ENCODE measurements at places on chromosomes 1 and 21.
A peak's percentile ranks its signal among the peaks of the same experiment; 100 is the strongest.

- DNase-seq = no peak
Measured at GRCh38 chr1:213057264-213058059, 6.4 kb downstream of the RPS6KC1 start.

GRCh38 chr1:79792219-79792930 lies 785.8 kb upstream of the ADGRL4 start:
- no peak for DNase-seq

DNA sequence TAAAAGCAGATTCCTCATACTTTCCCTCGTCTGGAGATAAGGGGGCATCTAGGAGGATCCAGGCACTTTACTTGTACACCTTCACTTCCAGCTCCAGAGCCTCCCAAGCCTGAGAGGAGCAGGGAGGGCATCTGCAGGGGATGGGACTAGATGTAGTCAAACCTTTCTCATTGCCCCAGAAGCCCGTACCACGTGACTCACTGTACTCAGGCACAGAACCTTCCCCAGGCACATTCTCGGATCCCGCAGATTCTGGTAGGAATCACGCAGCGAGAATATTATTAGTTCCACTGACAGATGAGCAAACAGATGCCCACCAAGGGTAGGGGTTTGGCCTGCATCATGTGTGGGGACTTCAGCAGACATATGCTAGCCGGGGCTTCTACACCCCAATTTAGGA lies 25.2 kb upstream of the TNR start:
- DNase-seq = no peak

DNA sequence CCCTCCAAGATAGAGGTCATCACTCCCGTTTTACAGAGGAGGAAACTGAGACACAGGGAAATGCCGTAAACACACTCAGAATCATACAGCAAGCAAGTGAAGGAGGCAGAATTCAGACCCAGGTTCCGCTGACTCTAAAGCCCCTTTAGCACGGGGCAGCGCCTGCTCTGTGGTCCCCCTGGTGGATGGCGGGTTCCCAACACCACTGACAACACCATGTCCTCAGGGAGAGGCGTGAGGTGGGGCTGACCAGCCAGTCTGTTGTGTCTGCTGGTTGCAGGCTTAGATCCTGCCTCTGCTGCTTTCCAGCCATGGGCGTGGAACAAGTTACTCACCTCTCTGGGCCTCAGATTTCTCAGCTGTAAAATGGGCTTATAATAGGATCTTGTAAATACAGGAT lies 617.3 kb downstream of the MATN1 start:
- no peak for DNase-seq

GRCh38 chr1:176880955-176881595 lies 283.4 kb downstream of the ASTN1 start:
- no peak for DNase-seq

DNA sequence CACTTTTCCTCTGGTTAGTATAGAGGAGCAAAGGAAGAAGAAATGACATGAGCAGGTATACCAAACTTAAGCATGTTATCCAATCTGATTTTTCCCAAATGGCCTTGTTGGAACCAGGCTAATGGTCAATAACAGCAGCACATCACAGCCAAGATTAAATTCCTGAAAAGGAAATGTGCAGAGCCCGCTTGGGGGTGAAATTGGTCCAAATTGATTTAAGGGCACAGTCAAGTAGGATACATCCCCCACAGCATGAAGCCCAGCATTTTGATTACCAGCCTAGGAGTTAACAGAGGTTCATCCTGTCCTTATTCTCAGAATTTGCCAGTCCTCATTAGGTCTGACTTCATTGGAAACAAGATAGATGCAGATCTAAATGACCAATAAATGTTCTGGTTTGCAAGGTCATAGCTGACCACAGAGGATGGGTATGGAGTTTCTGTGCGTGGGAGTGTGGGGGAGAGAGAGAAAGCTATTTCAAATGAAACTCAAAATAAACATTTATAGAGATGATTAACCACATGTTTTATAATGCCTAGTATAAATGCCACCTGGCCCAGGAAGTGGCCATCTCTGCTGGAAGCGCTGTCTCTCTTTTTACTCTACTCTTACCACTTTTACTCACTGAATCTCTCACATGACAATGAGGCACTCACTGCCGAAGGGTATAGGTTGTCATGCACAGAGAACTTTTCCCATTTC lies 38.7 kb downstream of the RGS5 start:
- DNase-seq = no peak

GRCh38 chr1:214022229-214022791 lies 34.5 kb downstream of the PROX1 start:
- no peak for DNase-seq

DNA sequence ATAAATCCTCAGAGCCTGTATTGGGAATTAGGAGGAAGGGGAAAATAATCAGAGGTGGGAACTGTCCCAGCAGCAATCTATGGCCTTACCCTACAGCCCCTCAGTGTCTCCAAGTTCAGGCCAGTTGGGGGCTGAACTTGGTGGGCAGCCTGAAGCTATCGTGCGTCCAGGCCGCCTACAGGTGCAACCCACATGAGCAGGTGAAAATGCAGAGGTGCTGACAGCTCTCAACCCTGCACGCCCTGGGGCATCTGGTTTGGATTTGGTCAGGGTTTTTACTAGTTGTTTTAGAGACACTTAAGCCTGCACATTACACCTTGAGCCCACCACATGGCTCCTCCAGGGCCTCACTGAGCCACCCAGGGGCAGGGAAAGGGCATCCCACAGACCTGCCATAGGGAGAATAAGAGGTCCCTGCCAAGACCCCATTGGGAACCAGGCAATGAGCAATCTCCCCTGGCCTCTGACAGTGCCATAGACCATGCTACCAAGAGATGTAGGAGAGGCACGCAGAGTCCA lies 209.5 kb downstream of the FOXD2 start:
- DNase-seq = no peak

DNA sequence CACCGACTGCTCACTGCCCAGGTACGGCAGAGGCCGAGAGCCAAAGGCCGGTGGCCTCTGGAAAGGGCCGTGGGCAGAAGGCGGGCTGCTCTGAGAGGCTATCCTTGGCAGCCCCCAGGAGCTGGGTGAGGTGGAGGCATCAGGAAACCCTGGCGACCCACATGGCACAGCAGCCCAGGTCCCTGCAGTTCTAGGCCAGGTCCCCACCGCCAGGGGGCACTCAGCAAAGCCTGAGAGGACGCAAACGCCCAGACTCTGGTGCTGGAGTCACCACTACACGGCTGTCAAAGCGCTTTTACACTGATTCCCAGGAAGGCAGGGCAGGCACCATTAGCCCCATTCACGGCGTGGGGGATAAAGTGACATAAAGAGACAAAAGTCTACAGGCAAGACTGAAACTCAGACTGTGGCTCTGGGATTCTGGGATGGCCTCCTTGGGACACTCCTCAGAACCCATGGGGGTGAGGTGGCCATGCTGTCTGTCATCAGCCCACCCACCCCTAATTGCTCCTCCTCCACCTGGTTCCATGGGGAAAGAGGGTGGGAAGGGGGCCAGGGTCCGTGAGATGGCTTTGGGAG lies 4.9 kb downstream of the PLEKHG5 start:
- peak; percentile 92 for DNase-seq

- no peak for DNase-seq
Measured at GRCh38 chr1:21618561-21619374, 50.4 kb downstream of the RAP1GAP start.

GRCh38 chr1:91138959-91139358 lies 117.1 kb upstream of the ZNF644 start:
- DNase-seq = no peak

GRCh38 chr1:167708940-167709389 lies 12.8 kb upstream of the MPZL1 start:
- DNase-seq = no peak

DNA sequence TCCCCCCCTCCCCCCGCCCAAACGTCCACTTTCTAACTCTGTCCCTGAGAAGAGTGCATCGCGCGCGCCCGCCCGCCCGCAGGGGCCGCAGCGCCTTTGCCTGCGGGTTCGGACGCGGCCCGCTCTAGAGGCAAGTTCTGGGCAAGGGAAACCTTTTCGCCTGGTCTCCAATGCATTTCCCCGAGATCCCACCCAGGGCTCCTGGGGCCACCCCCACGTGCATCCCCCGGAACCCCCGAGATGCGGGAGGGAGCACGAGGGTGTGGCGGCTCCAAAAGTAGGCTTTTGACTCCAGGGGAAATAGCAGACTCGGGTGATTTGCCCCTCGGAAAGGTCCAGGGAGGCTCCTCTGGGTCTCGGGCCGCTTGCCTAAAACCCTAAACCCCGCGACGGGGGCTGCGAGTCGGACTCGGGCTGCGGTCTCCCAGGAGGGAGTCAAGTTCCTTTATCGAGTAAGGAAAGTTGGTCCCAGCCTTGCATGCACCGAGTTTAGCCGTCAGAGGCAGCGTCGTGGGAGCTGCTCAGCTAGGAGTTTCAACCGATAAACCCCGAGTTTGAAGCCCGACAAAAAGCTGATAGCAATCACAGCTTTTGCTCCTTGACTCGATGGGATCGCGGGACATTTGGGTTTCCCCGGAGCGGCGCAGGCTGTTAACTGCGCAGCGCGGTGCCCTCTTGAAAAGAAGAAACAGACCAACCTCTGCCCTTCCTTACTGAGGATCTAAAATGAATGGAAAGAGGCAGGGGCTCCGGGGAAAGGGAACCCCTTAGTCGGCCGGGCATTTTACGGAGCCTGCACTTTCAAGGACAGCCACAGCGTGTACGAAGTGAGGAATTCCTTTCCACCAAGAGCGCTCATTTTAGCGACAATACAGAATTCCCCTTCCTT lies 158.1 kb downstream of the RUNX1 start:
- no peak for DNase-seq

DNA sequence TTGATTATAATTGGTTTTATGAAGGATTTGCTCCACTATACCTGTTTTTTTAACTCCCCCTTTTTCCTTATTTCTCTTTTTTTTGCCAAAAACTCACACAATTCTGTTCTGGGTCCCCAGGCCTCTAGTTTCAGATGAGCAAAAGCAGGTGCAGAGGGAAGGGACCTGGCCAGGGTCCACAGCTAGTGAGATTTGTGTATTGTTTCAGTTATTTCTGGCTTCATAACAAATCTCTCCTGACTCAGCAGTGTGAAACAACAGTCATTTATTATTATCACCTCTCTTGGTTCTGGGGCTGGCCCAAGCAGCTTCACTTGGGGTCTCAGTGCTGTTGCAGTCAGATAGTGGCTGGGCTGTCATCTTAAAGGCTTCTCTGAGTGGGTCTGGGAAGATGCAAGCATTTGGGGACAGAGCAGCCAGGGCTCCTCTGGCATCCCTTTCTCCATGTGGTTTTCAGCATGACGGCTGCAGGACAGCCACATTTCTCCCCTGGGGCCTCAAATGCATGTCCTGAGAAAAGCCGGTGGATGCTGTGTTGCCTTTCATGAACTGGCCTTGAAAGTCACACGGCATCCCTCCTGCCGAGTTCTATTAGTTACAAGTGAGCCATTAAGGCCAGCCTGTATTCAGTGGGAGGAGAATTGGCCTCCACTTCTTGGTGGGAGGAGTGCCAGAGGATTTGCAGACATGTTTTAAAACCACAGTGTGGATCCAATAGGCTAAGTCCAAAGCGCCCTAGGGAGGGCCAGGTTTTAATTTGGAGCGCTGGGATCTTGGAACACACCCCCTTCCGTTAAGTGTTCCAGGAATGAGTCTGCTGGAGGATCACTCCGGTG lies 137.1 kb downstream of the CAMTA1 start:
- DNase-seq = no peak

GRCh38 chr1:52022133-52022532 lies 11.5 kb downstream of the KTI12 start:
- no peak for DNase-seq

DNA sequence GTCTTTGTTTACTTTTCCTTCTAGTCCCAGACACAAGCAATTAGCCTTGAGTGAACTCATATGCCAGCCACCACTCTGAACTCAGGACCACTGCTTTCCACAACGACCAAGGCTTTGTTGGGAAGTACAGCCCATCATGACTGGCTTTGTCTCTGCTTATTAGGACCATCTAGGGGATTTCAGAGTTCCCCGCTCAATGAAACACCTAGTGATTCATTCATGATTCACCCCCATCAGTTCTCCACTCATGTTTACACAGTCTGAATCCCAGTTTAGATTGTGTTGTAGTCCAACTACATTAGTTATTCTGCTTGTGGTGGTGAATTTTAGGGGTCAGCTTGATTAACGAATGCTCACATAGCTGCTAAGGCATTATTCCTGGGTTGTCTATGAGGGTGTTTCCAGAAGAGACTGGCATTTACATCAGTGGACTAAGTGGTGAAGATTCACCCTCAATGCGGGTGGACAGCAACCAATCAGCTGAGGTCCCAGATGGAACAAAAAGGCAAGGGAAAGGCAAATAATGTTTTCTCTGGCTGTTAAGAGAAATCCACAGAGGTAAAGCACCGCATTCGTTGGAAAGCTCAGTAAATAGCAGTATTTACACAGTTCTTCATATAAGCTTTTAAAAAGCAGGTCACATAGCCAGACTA lies 122.7 kb downstream of the RGS21 start:
- DNase-seq = no peak

DNA sequence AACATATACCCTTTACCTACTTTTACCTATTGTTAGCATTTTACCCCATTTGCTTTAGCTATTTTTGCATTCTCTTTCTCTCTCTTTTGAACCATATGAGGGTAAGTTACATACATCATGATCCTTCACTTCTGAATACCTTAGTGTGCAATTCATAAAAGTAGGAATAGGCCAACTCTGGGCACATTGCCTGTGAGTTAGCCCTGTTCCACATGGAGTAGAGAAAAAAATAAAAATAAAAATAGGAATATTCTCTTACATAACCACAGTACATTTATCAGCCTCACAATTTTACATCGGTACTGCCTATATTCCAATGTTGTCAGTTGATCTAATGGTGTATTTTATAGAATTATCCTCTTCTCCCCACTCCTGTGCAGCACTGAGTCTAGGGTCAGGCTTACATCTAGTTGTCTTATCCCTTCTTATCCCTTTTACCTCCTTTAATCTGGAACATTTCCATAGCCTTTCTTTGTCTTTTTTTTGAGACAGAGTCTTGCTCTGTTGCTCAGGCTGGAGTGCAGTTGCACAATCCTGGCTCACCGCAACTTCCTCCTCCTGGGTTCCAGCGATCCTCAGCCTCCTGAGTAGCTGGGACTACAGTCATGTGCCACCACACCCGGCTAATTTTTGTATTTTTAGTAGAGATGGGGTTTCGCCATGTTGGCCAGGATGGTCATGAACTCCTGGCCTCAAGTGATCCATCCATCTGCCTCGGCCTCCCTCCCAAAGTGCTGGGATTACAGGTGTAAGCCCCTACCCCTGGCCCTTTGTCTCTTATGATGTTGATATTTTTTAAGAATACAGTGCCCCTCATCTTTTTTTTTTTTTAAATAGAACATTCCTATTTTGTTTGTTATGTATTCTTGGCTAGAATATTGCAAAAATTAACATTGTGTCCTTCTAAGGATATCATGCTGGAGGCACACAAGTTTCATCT lies 11.1 kb upstream of the SLC30A1 start:
- DNase-seq = no peak

Measured in CD4-positive, alpha-beta T cell (primary cell).